ENCODE measurements at places on chromosomes 5 and 9.

- peak; percentile 88 for ATAC-seq
Observed at GRCh38 chr5:95924720-95925377, 36.8 kb downstream of the ELL2 start.

GRCh38 chr5:71492817-71493615 lies 37.6 kb downstream of the BDP1 start:
- no peak for ATAC-seq

GRCh38 chr5:53568871-53569270 lies 8.4 kb downstream of the NDUFS4 start:
- ATAC-seq, result no peak

DNA sequence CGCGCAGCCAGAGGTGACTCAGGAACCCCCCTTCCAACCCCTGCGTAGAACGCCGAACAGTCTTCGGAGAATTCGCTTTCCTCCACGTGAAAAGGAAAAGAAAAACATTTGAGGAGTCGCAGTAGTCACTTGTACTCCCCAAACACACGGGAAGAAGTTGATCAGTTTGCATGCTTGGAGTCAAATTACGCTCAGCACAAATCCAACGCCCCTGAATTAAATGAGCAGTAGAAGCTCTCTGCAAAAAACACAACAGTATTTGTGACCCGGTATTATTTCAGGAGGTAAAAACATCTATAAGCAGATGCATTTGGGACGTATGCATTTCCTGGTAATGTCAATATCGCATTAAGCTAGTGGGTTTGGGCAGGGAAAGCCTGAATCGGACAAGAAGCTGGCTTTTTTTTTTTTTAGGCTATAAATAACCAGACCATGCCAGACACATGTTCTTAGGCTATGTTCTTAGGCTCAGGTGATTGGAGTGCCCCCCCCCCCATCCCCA lies 854 bp upstream of the ARL15 start:
- ATAC-seq, result peak; percentile 3

GRCh38 chr9:97039514-97039860 lies 545 bp upstream of the CTSV start:
- no peak for ATAC-seq

DNA sequence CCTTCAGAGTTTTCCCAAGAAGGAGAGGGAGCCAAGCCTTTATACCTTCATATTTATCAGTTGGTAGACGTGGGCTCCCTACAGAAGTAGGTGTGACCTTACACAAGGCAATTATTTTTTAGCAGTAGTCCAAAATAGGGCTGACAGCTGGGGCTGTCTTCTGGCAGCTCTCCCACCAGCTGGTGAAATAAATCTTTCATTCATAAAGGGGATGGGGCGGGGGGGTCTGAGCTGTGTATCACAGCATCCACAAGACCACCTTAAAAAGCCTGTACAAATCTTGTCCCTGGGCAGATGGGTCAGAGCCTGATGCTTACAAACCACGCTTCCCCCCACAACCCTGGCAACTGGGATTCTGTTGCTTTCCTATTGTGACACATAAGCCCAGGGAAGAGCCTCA lies 19.7 kb downstream of the CSF2 start:
- no peak for ATAC-seq

DNA sequence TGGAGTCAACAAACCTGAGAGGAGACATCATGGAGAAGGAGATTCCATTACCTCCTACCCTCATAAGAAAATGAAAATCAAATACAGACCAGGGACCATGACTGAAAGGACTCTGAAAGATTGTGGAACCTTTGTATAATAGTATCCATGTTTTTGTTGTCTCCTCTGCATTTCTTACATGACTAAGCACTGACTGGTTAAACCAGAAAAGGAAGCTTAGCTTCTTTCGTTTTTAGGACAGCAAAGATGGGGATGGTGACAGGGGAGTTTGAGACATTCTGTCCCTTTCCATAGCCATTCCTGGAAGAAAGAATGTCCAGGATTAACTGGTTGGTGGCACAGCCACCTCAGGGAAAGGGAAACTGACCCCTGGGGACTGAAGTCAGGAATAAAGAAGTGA lies 22.2 kb downstream of the ITGA1 start:
- ATAC-seq, result peak; percentile 83

- no peak for ATAC-seq
Observed at GRCh38 chr9:116558035-116558434, 129.1 kb upstream of the TRIM32 start.

- no peak for ATAC-seq
Observed at GRCh38 chr5:65105301-65105700, 336.6 kb downstream of the CWC27 start.

DNA sequence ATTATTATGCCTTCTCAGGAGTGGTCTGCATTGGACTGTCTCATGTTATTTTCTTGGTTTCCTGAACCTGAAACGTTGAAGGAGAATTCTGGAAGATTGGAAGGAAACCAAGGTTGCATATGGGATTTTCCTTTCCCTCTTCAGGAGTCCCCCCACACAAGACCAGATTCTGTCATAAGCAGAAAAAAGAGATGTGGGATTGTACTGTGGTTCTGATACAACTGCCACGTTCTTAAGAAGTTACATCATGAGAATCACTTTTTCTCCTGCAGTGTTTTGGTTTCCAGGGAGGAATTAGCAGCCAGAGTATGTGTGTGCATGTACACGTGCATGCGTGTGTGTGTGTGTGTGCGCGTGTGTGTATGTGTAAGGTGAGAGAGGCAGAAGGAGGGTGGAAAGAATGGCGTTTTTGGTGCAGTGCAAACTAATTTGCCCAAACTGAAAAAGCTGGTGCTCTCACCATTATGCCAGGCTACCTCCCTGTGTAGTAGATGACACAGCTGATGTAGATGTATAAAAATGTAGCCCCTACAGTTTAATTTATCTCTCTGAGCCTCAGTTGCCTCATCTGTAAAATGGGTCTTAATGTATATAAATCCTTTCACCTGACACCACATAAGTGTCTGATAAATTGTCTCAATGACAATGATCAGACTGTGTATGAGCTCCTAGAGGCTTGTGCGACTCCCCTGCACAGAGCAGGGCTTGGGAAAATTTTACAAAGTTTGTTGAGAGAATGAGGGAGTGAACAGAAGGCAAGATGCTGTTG lies 38.6 kb downstream of the RALGPS1 start:
- no peak for ATAC-seq

DNA sequence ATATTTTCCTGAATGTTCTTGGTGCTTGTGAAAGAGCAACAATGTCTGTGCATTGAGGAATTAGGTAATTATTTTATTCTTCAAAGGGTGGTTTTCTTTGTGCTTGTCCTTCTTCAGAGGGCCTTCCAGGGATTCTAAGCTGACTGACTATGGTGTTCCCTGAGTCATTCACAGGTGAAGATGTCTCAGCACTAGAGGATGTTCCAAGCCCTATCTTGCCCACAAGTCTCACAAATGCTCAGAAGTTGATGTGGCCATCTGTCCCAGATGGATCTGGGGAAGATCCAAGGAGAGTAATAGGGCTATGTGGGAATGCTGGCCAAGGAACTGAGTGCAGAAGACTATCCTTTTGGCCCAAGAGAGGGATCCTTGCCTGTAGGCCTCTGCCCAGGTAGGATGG lies 120.9 kb downstream of the ADAMTSL1 start:
- ATAC-seq, result no peak

GRCh38 chr5:74640450-74640953 lies at the start of gene ENC1:
TSS of gene ENC1 (minus strand) at chr5:74640728. CDS start at chr5:74636485, 4,243 bp downstream.
- ATAC-seq, result peak; percentile 81

- ATAC-seq, result no peak
Observed at GRCh38 chr5:133938039-133938821, 30.2 kb downstream of the C5orf15 start.

GRCh38 chr9:77985996-77986395 lies 45.6 kb downstream of the GNAQ start:
- ATAC-seq, result no peak

DNA sequence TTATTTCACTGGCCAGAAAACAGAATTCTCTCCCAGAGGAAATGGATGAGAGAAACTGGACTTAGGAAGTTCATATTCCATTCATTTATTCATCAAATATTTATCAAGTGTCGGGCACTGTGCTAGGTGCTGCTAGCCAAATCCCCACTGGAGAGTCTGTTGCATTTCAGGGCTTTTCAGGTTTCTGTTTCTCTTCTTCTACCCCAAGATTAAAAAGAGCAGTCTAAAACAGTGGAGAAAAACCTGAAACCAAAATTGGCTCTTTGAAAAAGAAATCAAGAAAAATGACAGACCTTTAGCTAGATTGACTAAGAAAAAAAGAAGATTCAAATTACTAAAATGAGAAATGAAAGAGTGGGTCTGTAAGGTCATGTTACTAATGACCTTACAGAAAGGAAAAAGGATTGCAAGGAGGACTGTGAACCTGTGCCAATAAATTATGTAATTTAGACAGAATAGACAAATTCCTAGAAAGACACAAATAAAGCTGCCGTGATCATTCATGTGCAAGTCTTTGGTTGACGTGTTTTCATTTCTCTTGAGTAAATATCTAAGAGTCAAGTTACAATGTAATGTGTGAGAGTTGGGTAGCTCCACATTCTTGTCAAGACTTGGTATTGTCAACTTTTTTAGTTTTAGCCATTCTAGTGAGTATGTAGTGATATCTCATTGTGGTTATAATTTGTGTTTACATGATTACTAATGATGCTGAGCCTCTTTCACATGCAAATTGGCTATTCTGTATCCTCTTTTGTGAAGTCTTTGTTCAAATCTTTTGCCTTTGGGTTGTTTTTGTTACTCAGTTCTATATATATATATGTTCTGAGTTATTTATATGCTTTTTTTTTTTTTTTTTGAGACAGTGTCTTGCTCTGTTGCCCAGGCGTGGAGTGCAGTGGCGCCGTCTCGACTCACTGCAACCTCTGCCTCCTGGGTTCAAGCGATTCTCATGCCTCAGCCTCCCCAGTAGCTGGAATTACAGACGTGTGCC lies 23.7 kb downstream of the SNX30 start:
- no peak for ATAC-seq

DNA sequence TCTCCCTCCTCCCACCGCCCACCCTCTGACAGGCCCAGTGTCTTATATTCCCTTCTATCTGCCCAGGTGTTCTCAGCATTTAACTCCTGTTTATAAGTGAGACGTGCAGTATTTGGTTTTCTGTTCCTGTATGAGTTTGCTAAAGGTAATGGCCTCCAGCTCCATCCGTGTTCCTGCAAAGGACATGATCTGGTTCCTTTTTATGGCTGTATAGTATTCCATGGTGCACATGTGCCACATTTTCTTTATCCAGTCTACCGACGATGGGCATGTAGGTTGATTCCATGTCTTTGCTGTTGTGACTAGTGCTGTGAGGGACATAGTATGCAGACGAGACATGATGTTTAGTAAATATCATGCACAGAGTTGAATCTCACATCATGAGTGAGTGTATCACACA lies 7.0 kb upstream of the SLC6A19 start:
- ATAC-seq, result no peak

GRCh38 chr5:132674671-132675506 lies 1.1 kb downstream of the IL4 start:
- ATAC-seq, result peak; percentile 78

GRCh38 chr5:72920690-72921502 lies 34.9 kb upstream of the FCHO2 start:
- ATAC-seq, result peak; percentile 60

- no peak for ATAC-seq
Observed at GRCh38 chr9:126933334-126933980, 18.9 kb downstream of the RALGPS1 start.

GRCh38 chr9:477193-477592 lies 262.5 kb downstream of the DOCK8 start:
- no peak for ATAC-seq

DNA sequence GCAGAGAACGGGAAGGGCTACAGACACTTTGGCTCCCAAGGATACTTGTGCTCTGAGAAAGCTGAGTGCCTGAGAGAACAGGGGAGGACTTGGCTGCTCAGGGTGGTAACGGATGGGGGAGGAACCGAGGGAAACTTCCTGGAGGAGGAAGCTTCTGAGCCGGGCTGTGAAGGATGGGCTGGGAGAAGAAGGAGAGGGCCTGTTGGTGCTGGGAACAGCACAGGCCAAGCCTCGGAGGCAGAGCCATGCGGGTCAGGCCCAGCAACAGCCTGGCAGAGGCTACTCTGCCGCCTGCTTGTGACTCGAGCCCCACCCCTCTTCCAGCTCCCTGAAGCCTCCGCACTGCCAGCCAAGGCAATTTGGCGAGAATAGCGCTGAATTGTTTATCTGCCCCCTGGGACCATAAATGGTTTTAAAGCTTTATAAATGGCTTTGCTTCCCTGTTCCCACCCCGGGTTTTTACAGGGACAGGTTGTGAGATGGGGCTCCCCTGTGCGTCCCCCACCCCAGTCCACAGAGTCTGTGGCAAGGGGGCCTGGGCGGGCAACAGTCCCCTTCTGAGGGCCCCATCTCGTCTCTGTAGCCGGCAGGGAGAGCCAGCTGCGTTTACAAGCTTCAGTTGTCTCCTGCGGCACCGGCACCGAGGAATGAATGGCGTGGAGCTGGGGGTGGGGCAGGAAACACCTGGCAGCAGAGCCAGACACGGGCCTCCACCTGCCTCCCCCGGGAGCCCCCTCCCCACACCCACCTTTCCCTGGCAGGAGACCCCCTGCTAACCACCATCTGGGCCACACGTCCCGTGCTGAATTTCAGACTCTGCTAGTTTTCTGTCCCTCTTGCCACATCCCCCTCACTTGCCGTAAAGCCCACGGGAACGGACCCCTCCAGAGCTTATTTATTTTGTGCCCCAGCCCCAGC lies 24.4 kb downstream of the FAM163B start:
- ATAC-seq, result no peak

- ATAC-seq, result no peak
Observed at GRCh38 chr9:37251452-37251851, 131.1 kb downstream of the ZCCHC7 start.

- ATAC-seq, result peak; percentile 11
Observed at GRCh38 chr5:567664-568060, 43.4 kb upstream of the SLC9A3 start.

DNA sequence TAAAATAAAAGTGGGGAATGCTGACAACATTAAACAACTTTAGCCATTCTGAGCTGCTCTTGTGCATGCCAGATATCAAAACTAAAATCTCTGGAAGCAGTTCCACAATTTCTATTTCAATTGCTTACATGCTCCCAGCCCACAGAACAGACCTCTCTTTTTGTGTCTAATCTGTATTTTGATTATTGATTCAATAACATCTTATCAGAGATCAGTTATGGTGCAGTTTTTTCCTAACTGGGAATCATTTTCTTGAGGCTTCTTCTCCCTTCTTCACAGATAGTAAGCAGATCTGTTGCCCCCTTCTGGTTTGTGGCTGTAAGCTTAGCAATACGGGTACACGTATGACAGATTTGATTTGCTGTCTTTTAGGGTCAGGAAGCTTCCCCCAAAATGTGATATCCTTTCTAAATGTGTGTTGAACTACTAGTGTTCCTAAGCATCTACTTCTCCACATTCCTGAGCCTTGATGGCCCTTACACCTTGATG lies 39.4 kb downstream of the MRPS27 start:
- ATAC-seq, result no peak

- ATAC-seq, result no peak
Observed at GRCh38 chr9:69395718-69396117, 70.7 kb downstream of the ENTREP1 start.

- ATAC-seq, result no peak
Observed at GRCh38 chr9:72858089-72858912, 94.6 kb downstream of the ALDH1A1 start.

Data from esophagus mucosa (tissue), 1 donor.